ENCODE measurements at places on chromosomes 5 and 9. TPM values are rescaled to one million over a fixed set of nuclear protein-coding genes. Genes with fewer than 3 reads are reported as not detected.

IL31RA gene
- total RNA-seq: not detected

PCA3 gene
- not detected for total RNA-seq

ARHGEF37 gene
- 29.2 TPM for total RNA-seq

FANCG gene
- total RNA-seq: 10.7 TPM

MYMK gene
- not detected for total RNA-seq

CCNI2 gene
- total RNA-seq: 0.98 TPM

SLC27A6 gene
- 4.3 TPM for total RNA-seq

MED10 gene
- 29.9 TPM for total RNA-seq

TMC1 gene
- total RNA-seq: 0.16 TPM

IL4 gene
- total RNA-seq: not detected

LSM11 gene
- total RNA-seq: 1.8 TPM

INSYN2B gene
- 9.1 TPM for total RNA-seq
